ENCODE measurements at places on chromosomes 6 and 20.

GRCh38 chr20:45781391-45781931 is 10.2 kb downstream of the WFDC3 start:
- no peak for DNase-seq

DNA sequence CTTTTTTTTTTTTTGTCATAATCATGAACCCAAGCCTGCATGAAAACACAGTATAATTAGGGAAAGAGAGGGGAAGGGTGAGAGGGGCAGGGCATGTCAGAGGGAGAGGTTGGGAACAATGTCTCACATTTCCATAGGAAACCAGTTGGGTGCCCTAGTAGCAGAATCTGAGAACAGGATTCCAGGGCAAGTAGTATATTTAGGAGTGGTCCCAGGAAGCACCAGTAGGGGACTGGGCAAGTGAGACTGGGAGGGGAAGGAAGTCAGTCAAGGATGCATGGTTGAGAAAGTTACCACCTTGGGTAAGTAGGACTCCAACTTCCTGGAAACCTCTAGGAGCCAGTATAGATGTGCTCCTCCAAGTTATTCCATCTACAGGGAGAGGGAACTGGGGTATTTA is 88.6 kb upstream of the MAFB start:
- no peak for DNase-seq

- no peak for DNase-seq
These were observed 905.1 kb upstream of the MAN1A1 start for GRCh38 chr6:120254651-120255050.

DNA sequence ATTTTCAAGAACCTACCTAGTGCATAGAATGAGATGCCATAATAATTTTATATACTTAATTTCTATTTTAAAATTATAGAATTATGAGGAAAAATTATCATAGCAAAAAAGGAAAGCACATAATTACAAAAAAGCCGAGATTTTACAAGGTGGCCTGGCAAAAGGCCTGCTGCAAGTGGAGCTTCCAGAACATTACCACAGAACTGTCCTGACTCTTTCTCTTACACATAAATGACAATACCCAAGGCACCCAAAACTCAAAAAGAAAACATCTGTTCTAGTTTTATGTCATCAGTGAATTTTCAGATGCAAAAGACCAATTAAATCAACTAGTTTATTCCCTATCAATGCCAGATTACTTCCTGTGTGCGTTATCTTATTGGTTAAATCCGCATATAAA is 74.2 kb downstream of the FILIP1 start:
- no peak for DNase-seq

GRCh38 chr6:91926361-91926760 is 1339.5 kb upstream of the MAP3K7 start:
- DNase-seq: no peak

- DNase-seq: no peak
These were observed 17.9 kb upstream of the CCDC170 start for GRCh38 chr6:151475653-151476523.

DNA sequence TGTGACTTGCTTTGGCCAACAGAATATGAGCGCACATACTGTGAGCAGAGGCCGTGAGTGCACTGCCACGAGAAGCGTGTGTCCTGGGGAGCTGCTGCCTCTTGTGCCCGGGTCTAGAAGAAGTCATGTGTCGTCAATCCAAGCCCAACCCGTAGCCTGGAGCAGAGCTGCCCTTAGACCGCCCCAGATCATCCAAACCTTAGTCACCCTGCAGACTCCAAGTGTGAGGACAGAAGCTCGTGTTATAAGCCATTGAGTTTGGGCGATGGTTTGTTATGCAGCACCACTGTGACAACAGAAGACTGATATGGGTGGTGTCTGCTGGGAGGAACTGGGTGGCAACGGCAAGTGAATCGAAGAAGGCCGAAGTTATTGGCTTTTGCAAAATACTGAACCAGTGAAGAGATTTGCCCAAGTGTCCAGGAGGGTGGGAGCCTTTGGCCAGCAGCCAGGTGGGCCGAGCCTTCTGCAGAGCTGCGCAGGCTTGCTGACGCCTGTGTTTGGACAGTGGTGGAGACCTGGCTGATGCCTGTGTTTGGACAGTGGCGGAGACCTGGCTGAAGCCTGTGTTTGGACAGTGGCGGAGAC is 101.3 kb upstream of the SULF2 start:
- no peak for DNase-seq

DNA sequence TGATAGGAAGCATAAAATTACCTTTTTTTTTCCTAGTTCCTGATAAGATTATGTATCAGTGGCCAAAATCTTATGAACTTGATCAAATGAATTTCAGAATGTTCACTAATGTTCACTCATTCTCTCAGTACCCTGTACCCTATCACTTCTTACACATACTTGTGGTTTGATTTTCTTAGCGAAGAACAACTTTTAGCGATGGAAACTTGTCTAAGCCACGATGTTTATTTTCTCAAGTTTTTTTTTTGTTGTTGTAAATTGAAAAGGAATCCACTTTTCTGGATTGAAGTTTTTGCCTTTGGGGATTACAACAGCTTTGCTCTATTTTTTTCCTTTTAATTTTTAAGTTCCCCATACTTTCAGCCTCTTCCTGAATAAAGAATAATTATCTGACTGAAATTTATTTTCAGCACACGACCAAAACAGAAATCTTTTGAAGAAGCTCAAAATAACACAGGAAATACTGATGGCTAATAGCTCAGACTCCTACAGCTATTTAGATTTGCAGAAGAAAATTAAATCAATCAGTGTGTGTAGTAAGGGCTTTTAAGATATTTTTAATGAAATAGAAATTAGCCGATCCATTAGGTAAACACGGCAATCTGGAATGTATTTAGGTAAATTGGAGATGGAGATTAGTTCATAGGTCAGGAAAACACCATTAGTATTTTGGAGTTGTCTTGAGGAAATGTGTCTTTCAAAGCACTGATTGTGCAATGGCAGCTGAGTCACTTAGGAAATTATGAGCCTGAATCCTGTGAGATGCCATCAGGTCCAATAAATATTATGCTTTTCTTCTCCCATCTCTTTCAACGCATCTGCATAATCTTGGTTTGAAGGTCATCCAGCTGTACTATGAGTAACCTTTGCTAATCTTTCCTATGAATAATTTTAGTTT is 217.5 kb downstream of the GJA1 start:
- no peak for DNase-seq

GRCh38 chr20:36941401-36941835 is 10.1 kb downstream of the SAMHD1 start:
- DNase-seq: no peak

GRCh38 chr6:163962627-163963117 is 548.2 kb downstream of the QKI start:
- DNase-seq: no peak

DNA sequence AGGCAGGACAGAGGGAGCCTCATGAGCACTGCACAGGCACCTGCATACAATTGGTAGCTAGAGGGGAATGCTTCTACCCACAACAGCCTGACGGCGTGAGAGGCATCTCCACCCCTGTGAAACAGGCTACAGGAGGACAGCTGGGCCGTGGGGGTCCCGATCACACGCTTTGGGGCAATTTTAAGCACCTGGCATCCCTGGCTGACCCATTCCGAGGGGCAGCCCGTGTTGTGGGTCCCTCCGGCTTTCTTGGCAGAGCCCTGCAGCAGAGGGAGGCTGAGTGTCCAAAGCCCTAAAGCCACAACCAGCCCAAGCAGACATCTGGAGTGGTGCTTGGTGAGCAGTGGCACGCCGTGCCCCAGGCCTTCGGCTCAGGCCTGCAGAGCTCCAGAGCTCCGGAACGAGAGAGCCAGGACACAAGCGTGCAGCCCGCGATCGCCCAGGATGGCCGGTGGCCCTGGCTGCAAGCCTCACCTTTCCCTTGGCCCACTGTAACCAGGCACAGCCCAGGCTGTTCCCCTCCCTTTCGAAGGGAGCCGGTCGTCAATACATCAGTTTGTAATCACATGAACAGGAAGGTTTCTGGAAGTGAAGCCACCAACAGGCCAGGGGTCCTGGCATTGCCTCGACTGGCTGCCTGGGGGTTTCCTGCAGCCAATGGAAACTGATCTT is 81.4 kb downstream of the DLL1 start:
- DNase-seq: no peak

DNA sequence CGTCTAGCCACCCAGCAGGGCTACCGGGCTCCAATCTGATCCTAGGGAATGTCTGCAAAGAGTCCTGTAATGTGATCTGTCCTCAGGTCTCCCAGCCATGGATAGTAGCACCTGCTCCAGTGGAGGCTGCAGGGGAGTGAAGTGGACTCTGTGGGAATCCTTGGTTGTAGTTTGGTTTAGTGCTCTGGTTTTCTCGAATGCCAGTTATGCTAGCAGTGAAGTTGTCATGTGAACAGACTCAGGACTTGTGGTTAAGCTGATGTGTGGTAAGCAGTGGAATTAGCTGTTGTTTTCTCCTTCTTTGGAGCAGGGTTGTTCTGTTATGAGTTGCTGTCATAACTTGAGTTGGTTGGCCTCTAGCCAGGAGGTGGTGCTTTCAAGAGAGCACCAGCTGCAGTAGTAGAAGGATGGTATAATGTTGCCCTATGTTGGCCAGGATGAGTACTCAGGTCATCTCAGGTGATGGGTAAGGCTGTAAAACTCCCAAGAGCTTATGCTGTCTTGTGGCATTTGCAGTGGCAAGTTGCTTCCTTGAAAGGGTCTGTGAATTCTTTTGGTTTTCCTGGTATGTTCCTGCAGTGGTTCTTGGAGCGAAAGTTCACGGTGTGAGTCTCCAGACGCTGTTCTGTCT is 390.2 kb downstream of the UTRN start:
- DNase-seq: no peak

- DNase-seq: no peak
These were observed 7.8 kb upstream of the RUNX2 start for GRCh38 chr6:45320349-45320748.

DNA sequence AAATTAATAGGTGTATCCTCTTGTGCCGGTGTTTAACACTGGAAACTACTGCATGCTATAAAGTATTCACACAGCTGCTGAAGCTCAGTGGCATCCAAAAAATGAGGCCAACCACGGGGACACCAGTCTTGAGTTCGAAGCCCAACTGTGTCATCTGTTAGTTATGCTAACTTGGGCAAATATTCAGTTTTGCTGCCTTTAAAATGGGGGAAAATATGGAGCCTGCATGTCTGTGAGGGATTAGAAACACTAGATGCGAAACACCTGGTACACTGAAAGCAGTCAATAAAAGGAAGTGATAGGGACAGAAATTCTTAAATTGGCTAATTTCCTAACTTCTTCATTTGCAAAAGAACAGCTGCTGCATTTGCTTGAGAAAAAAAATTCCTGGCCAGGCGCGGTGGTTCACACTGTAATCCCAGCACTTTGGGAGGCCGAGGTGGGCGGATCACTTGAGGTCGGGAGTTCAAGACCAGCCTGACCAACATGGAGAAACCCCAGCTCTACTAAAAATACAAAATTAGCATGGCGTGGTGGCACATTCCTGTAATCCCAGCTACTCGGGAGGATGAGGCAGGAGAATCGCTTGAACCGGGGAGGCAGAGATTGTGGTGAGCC is 36.6 kb upstream of the MLIP start:
- DNase-seq: no peak

DNA sequence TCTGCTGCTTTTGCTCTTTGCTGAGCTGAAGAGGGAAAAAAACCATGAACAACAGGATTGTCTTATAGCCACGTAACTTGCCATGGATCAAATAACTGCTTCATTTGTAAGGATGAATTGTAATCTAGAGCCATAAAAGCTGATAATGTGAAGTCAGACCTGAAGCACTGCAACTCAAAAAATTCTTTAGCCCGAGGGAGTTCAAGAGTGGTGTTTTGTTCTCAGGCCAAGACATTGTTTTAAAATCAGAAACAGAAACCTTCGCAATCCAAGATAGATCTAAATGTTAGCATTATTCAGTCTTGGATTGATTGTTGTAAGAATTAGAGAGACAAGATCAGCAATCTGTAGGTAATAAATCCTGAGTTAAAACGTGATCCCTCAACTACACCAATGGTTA is at the start of gene TRAPPC3L:
TSS of gene TRAPPC3L (minus strand) at position 34 of the 400 bp plus-strand sequence. CDS start 170 bp downstream, outside the sequence.
- DNase-seq: no peak

GRCh38 chr6:151627689-151628444 is 134.1 kb downstream of the CCDC170 start:
- no peak for DNase-seq

DNA sequence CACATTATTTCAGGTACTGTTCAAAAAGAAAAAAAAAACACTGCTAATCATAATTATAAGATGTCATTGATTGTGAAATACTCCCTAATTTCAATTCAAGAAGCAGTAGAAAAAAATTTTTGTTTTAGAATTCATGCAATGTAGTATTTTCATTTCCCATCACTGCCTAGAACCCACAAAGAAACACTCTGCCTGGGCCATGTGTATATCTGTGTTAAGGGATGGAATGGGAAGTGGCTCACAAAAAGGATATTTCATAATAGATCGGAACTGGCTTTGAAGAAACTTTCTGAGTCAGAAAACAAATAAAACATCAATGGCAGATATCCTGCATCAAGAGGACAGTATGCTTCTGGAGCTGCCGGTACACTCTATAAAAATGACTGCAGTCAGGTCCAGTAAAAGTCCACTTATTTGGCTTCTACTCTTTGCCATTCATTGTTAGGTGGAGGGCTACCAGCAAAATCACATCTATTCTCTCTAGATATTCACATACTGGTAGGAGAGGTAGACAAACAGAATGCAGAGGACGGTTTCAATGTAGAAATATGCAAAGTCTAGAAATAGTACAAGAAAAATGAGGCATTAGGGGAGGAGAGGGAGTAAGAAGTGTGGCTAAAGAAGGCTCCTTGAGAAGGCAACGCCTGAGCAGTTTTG is 135.0 kb upstream of the TNFAIP3 start:
- DNase-seq: no peak

GRCh38 chr6:80094017-80094416 is 12.5 kb upstream of the BCKDHB start:
- no peak for DNase-seq

- no peak for DNase-seq
These were observed 107.3 kb downstream of the PRND start for GRCh38 chr20:4828830-4829513.

DNA sequence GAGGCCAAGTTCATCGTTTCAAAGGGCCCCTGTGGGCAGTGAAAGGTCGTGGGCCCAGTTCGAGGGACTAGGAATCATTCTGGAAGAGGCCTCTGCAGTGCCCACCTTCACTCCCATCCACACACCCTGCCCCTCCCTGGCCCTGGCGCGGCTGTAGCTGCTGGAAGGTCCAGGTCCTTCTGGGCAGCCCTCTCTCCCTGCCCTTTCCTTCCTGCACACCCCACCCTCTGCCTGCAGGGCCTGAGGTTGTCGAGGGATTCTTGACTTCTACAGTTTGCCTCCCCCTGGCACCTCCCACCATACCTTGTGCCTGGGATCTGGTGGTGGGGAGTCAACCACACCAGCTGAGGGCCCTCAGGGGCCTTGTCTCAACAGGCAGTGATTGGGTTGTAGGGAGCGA is 4.5 kb upstream of the MYT1 start:
- no peak for DNase-seq

DNA sequence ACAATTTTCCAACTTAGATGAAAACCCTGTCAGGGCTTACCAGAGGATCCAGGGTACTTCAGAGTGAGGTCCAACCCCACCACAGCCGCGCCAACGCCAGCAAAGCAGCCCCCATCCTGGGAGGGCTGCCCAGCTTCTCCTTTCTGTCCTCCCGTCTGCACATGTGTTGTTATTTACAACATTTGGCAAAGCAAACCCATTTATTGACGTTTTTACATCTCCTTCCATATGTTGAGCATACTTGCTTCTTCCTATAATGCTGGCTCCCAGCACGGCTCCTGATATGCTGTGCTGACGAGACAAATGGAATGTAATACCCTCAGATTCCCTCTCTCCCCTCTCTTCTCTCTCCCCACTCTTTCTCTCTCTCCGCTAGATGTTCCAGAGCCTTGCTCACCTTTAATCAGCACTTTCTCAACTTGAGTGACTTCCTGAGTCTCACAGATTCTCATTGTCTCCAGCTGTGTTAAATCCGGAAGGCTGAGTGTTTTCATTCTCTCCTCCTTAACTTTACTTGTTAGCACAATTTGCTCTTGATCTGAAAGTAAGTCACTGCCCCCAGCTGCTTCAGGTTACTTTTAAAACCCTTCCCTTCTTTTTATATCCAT is 22.7 kb downstream of the RCAN2 start:
- no peak for DNase-seq
